ENCODE measurements at places on chromosomes 7 and 10.

DNA sequence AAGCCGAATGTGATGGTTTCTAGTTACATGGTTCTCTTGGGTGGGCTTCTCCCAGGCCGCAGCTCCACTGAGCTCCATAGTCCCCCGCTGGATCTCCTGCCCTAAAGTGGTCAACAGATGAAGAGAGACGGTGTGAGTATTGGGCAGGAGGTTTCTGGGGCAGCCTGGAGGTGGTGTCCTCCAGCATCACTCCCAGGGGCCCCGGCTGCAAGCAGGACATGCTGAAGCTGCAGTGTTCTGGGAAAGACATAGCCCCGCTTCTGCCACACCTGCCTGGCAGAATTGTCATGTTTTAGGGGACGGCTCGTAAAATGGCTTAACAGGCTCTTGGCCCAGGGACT, 40.4 kb downstream of the CALML3 start:
- DNase-seq = no peak

DNA sequence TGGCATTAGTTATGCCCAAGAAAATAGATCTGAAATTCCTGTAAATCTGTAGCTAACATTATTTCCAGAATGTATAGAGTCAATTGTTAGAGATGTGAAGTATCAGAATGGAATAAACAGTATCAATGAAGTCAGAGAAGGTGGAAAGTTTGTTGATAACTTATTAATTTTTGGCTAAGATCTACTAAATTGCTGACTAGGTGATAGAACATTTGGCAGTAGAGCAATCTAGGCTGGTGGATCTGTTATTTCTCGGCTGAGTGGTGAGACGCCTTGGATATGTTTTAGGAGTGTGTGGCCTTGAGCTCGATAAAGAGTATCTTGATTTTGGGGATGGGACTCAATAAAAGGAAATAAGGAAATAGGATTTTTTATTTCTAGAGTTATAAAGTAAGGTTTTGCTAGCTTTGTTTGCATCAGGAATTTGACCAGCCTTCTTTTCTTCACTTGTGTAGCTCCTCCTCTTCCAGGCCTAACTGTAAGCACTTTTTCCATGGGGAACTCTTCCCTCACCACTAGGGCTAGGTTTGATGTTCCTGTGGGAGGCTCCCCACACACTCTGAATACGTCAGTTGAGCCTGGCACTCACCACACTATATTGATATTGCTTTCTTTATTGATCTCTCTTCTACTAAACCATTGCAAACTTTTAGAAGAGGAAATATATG, 86.8 kb upstream of the CSTF2T start:
- DNase-seq = no peak

- DNase-seq = no peak
These were observed 83.4 kb downstream of the SLC25A13 start for GRCh38 chr7:96238474-96238873.

- DNase-seq = no peak
These were observed 904 bp downstream of the NPTX2 start for GRCh38 chr7:98617960-98618418.

DNA sequence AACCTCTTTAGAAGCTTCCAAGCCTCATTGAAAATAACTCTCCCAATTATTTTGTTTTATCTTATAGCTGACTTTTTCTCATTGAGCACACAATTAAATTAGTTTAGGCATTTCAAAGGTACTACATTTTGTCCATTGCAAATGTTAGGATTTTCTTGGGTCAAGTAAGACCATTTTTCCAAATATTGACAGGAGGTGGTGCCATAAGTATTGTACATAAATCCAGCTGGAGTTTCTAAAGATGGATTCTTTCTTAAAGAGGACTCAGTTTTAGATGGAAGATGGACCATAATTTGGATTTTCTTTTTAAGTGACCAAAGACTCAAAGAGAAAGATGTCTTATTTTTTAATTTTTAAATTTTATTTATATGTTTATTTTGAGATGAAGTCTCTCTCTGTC, 12.3 kb upstream of the OPN4 start:
- no peak for DNase-seq

DNA sequence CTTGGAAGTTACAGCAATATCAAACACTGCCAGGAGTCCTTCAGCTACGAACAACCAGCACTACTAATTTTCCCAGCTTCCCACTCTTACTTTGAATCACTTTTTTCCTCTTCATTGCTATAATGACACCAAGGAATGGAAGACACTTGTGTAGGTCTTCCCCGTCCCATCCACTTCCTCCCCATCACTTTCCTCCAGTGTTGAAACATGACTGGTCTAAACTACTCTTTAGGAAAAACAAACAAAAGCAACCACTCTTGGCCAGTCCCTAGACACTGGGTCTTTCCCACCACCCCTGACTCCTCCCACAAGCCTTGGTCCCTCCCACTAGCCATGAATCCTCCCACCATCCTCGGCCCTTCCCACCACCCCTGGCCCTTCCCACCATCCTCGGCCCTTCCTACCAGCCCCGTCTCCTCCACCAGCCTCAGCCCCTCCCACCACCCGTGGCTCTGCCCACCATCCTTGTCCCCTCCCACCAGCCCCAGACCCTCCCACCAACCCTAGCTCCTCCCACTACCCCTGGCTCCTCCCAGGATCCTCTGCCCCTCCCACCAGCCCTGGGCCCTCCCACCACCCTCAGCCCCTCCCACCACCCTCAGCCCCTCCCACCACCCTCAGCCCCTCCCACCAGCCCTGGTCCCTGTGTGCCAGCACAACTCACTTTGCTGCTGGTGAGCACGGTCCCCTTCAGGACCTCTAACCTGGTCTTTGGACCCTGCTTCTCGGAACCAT, 68.5 kb downstream of the CXCL12 start:
- DNase-seq = no peak

DNA sequence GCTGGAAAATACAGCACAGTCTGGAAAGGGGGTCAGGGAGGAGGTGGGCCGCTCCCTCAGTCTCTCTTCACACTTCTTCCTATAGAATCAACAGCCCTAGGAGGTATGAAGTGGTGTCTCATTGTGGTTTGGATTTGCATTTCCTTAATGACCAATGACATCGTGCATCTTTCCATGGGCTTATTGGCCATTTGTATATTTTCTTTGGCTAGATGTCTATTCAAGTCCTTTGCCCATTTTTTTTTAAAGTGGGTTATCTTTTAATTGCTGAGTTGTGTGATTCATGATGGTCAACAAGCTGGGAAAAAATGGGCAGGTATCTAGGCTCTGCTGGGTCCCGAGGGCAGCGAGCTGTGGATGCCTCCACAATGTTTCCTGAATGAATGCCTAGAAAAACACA, 29.1 kb downstream of the TMEM130 start:
- no peak for DNase-seq

DNA sequence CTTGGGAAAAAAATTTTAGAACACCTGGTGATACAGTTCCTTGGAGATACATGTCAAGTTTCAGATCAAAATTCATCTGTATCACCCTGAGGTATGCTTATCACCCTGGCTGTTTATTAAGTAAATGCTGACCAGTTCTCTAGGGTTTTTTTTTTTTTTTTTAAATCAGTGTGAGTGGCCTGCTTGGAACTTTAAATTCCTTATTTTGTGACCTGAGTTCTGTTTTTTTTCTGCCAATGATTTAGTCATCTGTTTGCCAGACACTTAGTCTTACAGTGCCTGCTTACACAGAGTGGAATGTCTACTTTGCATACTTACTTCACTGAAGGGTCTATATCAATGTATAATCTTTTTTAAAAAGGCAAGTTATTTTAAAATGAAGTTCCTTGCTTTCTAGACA, 1.8 kb downstream of the TSPAN13 start:
- no peak for DNase-seq

- no peak for DNase-seq
These were observed 116.5 kb downstream of the SPDYE5 start for GRCh38 chr7:75608451-75609122.
